ENCODE measurements at places on chromosomes 7 and 10.

GRCh38 chr10:34830217-34830822 is 15.2 kb upstream of the PARD3 start:
- DNase-seq = no peak

- no peak for DNase-seq
Measured at GRCh38 chr10:34814223-34814912, 728 bp downstream of the PARD3 start.

DNA sequence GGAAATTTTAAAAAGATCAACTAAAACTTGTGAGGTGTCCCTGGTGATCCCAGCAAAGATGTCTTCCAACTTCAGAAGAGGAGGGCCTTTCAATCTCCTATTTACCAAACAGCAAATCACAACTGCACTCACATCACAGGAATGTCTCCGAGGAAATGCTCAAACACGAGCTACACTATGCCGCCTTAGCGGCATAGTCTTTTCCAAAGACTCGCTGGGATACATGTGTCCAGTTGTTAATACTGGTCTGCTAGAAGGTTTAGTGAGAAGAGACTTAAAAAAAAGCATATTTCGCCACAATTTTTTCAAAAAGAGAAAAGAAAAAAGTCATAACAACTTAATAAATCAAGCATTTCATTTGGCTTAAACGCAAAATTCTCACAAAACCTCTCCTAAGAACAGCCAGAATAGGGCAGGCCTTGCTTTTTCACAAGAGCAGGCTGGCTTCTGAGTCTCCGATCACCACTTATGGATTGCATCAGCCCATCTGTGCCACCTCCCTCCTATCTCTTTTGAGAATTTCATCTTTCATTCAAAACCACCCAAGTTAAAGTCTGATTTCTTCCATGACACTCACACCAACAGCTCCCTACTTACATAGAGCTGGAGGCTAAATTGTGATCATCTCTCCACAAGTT is 66.1 kb downstream of the GNA12 start:
- no peak for DNase-seq

GRCh38 chr7:11747715-11748485 is 84.1 kb downstream of the THSD7A start:
- no peak for DNase-seq

GRCh38 chr10:112365014-112365432 is 8.9 kb upstream of the ACSL5 start:
- DNase-seq = no peak

GRCh38 chr10:13038391-13038790 is 36.9 kb upstream of the CCDC3 start:
- no peak for DNase-seq

GRCh38 chr10:650441-650851 is 39.0 kb downstream of the DIP2C start:
- no peak for DNase-seq

DNA sequence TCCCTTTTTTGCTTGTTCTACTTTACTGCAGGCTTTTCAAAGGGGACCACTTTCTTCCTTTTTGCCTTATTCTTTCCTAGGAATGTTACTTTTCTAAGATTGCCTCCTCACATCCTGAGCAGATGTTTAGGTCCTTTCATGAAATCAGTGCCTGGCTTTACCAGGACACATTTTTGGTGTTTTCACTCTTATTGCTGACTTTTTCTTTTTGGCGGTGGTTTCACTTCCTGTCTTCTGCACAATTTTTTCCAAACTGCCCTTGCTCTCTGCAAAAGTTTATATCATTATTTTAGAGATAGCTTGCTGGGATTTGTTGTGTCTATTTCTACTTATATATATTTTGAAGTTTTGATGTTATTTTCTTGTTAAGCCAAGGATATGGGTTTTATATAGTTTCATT is 332.2 kb upstream of the MTPN start:
- DNase-seq = no peak

DNA sequence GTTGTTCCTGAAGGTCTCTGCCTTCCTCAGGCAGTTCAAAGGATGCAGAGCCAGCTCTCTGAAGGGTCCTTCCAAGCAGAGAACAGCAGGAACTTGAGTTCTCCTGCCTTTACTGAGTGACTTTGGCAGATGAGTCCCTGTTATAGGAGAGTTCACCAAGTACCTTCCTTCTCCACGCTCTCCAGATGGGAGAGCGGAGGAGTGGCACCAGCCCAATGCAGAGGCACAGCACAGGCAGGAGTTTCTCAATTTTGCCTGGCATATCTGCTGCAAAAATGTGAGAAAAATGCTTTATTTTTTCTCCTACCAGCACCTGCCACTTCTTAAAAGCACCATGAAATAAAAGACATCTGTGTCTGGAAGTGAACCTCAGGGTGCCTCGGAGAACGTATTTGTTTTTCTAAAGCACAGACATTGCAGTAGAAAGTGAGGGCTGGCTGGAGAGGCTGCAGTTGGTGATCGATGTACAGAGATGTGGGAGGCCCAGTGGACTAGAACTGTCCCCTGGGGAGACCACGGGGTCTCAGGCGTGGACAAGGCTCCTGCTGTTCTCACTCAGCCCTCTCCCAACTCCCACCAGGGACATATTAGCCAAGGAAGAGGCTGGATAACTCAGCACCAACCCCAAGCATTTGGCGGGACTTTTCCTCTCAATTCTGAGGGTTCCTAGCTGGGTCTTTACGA is 174.5 kb downstream of the WDR37 start:
- DNase-seq = no peak

DNA sequence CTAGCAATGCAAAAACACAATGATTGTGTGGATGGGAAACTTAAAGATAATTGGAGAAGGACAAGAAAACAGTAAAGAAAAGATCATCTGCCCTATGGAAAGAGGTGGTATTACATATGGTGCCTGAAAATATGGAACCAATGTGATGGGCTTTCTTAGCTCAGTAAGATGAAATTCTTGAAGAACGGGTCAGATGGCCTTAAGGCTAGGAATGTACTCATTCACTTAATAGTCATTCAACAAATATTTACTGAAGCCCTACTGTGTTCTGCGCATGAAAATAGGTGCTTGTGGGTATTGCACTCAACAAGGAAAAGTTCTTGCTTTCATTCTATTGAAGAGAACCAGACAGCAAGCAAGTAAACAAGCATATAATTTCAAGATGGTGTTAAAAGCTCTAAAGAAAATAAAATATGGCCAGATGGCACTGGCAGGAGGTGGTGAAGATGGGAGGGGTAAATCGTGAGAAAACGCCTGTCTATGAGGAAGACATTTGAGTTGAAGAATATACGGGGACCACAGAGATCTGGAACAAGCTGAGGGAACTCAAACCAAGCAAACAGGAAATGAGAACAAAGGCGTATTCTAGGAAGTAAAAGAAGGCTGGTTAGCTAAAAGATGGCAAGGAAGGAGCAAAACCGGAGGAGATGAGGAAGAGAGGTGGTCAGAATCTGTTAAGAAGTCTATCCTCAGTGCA is 179.7 kb downstream of the ANK3 start:
- no peak for DNase-seq

- DNase-seq = no peak
Measured at GRCh38 chr10:63105225-63106110, 27.7 kb upstream of the NRBF2 start.

DNA sequence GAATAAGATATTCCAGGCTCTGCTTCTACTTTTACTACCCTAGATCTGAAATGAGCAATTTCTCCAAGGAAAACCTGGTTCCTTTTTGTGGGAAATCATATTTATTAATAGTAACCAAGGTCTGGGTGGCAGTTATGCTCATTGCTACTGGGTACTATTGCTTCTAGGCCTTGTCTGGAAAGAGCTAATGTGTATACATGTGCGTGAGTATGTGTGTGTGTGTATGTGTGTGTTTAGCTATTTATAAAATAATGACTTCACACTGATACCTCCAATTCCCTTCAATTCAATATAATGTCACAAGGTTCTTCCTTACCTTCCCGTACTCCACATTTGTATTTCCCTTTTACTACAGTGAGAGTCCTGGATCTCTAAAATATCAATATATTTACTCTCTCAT is 26.0 kb upstream of the PLCE1 start:
- DNase-seq = no peak

DNA sequence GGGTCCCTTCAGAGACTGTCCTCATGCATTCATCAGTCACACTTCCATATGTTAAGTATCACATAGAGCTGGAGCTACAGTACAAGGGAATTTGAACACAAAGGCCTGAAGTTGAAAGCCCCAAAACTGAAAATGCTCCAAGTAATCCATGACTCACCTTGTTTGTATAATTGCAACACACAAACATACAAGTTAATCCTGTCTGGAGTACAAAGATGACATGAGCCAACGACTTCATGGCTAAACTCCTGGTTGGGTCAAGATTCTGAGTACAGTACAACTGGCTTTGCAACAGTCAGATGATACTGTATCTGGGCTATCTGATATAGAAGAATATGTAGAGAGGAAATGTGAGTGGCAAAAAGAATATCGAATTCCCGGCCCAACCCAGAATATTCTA is 73.1 kb upstream of the AASS start:
- no peak for DNase-seq

DNA sequence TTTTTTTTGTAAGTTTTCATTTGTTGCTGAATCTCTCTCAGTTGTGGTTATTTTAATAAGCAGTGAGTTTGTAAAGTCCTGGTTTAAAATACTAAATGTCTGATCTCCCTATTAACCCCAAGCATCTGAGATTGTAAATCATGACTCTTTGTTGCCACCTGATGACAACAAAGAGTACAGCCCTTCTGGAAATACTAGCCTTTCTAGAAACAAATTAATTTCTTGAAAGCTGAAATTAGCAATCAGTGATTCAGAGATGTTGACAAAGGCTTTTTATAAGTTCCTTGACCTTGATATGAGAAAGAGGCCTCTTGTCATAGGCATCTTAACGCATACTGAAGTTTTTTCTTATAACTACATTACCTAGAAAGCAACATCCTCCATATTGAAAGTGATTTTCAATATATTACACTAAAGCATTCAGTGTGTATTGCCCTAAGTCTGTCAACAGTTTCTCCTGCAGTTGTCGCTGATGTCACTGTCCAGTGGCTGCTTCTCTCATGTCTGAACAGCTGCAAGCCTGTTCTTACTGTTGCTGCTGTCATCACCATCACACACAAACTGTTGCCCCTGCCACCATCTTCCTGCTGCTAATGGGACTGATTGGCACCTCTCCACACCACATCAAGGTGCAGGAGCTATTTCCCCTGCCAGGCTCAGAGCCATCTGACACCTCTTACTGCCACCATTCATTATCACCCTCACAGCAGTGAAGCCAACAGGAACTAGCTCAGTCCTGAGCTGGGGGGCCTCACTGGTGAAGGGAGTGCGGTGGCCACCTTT is 95.1 kb upstream of the LRGUK start:
- no peak for DNase-seq

DNA sequence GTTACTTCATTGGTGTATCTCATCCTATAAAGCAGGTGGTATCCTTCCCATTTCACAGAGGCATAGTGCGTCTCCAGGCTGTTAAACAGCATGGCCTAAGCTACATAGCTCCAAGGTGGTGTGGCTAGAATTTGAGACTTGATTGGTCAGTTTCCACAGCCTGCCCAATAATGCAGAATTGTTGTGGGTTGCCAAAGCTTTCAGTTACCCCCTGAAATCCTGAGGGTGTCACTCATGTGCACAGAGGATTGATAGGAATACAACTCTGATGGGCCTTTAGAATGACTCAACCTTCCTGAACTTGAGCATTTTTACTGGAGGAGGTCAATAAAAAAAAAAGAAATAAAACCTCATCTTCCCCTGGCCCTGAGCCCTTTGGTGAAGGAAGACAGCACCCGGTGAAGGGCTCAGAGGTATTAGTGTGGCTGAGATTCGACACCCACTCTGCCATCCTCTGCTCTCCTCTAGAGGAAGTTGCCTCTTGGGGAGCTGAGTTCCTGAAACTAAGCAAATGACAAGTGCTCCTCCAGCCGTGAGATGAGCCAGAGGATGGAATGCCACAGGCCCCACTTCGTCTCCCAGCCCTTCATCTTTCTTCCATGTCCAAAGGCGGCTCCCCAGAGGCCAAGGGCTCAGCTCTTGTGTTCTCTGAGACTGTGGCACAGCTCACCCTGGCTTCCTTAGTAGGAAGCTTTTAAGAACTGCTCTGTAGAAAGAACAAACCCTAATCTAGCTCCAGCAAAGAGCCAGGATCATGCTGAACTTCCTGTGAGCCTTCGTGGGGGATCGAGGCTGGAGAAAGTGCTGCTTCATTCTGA is 1.0 kb downstream of the ACSL5 start:
- DNase-seq = no peak

DNA sequence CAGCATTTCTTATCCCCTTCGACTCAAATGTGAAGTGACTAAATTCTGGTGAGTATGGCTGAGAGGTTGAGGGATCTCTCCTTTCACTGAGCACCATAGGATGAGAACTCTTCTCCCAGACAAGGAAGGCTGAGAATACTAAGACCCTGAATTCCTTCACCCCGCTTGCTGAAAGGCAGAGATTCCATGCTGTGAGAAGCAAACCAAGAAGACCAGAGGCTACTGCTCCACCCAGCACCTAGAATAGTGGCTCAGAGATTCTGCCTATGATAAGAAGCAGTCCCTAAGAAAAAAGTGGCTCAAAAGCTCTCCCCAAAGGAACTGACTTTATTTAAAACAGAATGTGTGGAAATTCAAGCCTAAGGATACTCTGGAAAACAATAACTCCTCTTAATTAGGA is 26.7 kb upstream of the WNT2 start:
- no peak for DNase-seq

- DNase-seq = no peak
Measured at GRCh38 chr7:23472956-23473843, 2.9 kb upstream of the IGF2BP3 start.

GRCh38 chr7:84364708-84365107 is 170.1 kb upstream of the SEMA3A start:
- no peak for DNase-seq

GRCh38 chr7:54342458-54342857 is 199.7 kb upstream of the VSTM2A start:
- DNase-seq = no peak

DNA sequence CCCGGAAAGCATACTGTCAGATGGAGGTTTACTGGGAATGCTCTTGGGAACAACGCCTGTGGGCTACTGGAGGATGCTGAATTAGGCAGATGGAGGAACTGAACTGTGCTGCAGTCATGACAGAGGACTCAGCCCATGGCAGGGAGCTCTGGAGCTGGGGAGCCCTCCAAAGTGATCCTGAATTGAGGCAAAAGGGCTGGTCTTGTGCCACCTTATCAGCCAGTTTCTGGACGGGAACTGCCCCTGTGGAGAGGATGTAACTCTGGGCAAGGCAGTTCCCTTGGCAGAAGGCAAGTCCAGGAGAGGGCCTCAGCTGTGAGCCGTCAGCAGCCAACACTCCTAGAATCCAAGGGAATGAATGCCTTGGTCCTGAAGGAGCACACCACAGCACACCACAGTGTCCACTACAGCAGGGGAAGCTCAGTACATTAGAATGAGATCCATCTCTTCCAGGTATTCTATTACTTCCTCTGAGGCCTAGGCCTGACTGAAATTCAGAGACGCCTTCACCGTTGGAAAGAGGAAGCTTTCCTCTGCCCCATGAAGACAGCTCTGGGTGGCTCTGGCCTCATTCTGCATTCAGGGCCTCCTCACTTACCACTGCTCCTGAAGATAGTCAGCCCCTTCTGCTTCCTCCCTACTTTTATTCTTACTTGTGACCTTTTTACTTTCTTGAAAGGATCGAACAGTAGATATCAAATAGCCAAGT is 139.6 kb upstream of the GPR26 start:
- no peak for DNase-seq
